ENCODE measurements at places on chromosomes 6 and 20. TPM values are rescaled to one million over a fixed set of nuclear protein-coding genes. Genes with fewer than 3 reads are reported as not detected.

Gene PHIP
- total RNA-seq: 18.2 TPM

DNA sequence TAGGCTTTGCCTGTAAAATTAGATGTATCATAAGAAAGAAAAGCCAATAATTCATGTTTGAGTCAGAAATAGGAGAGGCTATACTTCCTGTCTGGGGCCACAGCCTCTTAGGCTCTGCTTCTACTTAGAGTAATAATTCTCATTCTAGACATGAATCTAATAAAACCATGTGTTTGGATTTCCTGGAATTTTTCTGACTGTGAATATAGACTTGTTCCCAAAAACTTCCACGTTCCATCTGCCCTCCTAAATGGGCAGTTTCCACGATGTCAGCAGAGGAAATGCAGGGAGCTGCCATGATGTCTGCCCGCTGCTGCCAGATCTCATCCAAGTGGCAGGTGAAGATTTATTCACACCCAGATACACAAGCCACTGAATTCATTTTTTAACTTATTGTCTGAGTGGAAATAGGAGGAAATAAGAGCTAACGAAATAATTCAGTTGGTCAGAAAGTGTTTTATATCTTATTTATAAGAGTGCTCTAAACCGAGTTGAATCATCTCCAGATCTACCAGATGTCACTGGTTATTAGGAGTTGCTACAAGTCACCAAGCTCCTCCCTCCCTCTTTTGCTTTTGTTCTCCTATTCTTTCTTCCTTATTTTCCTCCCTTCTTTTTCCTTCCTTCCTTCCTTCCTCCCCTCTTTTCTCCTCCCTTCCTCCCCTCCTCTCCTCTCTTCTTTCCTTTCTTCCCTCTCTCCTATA, 69.3 kb downstream of the ALDH8A1 start:
- H3K36me3 ChIP-seq: no peaks in the 10 kb centered on the region
- no peak overlapping the region for H3K27ac ChIP-seq
- no peaks in the 10 kb centered on the region for H3K27me3 ChIP-seq
- no peaks in the 10 kb centered on the region for H3K4me1 ChIP-seq

DNA sequence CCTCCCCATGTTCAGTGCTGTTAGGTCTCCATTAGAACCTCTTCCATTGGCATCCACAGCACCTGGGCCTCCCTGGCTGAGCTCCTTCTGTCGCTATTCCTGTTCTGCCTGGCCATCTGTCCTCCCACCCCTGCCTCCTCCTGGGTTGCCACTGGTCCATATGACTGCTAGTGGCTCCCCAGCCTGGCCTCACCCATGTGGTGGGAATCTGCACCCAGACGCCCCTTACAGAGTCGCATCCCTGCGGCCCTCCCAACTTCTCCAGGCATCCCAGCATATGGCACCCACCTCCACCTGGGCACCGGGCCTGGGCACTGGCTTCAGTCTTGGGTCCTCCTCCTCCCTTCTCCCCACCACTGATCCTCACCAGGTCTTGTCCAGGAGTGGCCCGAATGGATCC, 7.7 kb downstream of the CDC25B start:
- H3K27ac ChIP-seq: no peak overlapping the region
- H3K27me3 ChIP-seq: no peaks in the 10 kb centered on the region
- peaks cover 67% of the 10 kb centered on the region for H3K36me3 ChIP-seq
- no peak for DNase-seq
- peaks cover 57% of the 10 kb centered on the region for H3K4me1 ChIP-seq

DNA sequence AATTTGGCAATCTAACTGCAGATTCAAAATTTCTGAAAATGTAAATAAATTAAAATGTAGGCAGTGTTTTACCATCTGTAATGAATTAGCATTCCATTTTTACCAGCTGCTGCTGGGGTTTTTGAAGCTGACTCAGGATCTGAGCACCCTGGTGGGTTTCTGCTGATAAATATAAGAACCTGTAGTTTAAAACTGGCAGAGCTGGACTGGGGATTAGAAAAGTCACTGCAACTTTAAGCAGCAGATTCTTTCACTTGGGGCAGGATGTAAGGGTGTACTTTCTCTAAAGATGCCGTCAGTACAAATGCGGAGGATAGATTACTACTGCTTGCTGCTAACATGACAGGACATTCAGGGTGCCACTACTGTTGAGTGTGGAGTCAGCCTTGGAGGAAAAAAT, 341.8 kb downstream of the CDKAL1 start:
- no peaks in the 10 kb centered on the region for H3K27me3 ChIP-seq
- DNase-seq: no peak
- H3K27ac ChIP-seq: peak overlapping the region; percentile 15
- H3K4me3 ChIP-seq: no peak overlapping the region
